ENCODE measurements at places on chromosomes 1 and 21.

DNA sequence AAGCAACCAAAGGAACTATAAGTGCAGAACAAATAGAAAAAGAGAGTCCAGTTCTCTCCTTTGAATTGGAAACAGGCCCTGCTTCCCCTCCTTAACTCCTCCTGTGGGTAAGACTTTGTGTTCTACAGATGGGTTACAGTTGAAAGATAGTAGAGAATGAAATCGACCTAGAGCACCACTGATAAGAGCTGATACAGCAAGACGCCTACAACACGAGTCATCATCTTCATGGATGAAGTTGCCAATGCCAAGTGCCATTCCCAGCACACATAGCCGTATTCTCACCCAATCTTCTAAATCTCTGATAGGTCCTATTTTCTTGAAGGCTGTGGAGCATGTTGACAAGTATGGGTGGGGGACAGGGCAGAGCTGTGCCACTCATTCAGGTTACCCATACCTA lies 99.8 kb upstream of the CAMK1G start:
- peak; percentile 29 for DNase-seq

DNA sequence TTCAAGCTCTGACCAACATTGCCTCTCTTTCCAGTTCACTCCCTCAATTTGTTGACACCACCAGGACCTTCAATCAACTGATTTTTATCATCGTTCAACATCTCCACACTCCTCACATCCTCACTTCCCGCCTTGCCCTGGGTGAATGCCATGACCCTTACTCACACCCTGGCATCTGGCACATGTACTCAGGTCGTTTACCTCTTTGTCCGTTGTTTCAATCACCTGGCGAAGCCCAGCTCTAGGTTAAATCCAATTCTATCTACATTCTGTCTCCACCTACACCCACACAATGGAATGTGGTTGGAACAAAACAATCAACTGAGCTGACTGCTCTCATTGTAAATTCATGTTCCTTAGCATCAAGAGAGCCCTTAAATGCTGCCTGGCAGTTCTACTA lies 24.2 kb upstream of the TBX15 start:
- DNase-seq: peak; percentile 11

- DNase-seq: no peak
Measured at GRCh38 chr1:119323216-119323982, 45.2 kb upstream of the HAO2 start.

GRCh38 chr21:43966946-43967512 lies 45.1 kb upstream of the TRAPPC10 start:
- no peak for DNase-seq

GRCh38 chr1:96840396-96840795 lies 118.8 kb downstream of the PTBP2 start:
- DNase-seq: no peak

GRCh38 chr1:162487241-162487640 lies 10.4 kb upstream of the UHMK1 start:
- no peak for DNase-seq

- DNase-seq: no peak
Measured at GRCh38 chr21:42423685-42424084, 20.0 kb downstream of the UBASH3A start.

- DNase-seq: no peak
Measured at GRCh38 chr1:100718581-100718980, 961 bp upstream of the VCAM1 start.

- peak; percentile 36 for DNase-seq
Measured at GRCh38 chr21:46661211-46661625, 25.7 kb downstream of the PRMT2 start.

DNA sequence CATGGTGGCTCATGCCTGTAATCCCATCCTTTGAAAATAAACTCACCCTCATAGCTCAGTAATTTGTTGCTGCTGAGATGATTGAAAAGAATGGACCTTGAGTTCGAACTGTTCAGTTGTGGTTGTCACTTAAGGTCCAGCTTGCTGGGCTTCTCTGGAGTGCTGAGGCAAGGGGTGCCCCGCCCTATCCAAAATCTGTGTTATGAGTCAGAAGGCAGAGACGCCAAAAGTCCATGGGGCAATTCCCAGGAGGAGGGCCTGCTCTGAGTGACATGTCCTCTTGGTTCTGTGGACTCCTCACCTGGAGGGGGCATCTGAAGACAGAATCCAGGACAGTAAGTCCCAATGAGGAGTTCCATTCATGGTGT lies 64.8 kb downstream of the MYOM3 start:
- DNase-seq: peak; percentile 94

GRCh38 chr1:9907441-9907840 lies 2.6 kb downstream of the CTNNBIP1 start:
- DNase-seq: no peak

DNA sequence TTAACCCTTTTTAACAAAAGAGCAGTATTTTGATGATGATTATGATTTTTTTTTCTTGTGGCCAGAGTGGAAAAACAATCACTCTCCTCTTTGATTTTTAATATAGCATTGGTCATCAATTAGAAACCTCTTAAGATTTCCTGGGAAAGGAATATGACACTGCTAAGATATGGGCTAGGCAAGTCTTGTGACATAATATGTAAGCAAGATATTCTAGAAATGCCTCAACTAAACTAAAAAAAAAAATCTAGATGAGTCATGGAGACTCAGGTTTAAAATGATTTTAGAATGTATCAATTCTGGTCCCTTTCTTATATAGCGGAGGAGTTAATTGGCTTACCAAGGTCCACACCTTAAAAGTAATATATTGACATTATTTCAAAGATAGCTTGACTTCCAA lies 60.3 kb upstream of the JUN start:
- DNase-seq: no peak

- DNase-seq: peak; percentile 45
Measured at GRCh38 chr1:164673584-164674214, 114.7 kb downstream of the PBX1 start.

DNA sequence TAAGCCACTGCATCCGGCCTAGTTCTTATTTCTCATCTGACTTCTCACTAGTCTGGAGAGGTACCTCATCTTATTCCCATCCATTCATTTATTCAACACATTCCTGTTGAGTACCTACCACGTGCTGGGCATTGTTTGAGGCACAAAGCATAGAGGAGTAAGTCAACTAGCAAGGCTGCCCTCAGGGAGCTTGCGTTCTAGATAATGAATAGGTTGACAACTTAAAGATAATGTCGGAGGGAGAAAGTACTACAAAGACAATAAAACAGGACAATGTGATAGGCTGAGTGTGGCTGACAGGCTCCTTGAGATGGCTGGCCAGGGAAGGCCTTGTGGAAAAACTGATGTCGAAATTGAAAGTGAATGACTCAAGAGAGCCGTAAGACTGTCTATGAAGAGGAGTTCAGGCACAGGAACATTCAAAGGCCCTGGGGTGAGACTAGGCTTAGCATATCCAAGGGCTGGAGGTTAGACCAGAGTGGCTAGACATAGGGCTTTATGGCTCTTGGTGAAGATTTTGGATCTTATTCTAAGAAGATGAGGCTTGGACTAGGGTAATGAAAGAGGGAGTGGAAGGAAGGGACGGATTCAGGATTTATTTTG lies 18.3 kb downstream of the SPATA21 start:
- peak; percentile 21 for DNase-seq

GRCh38 chr1:176552217-176552991 lies 89.4 kb downstream of the PAPPA2 start:
- DNase-seq: no peak

DNA sequence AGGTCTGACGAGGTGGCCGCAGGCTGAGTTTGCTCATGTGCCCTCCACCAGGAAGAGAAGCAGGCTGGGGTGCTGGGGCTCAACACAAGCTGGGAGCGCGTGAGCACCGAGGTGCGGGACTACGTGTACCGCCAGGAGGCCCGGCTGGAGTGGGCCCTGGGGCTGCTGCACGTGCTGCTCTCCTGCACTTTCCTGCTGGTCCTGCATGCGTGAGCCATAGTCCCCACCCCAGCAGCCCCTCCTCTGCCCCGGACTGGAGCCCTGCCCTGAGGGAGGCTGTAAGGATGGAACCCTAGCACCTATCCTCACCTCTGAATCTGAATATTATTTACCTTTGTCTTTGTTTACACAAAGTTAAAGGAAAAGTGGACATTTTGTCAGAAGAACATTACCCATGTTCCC lies 7.8 kb upstream of the ADAM15 start:
- DNase-seq: no peak

DNA sequence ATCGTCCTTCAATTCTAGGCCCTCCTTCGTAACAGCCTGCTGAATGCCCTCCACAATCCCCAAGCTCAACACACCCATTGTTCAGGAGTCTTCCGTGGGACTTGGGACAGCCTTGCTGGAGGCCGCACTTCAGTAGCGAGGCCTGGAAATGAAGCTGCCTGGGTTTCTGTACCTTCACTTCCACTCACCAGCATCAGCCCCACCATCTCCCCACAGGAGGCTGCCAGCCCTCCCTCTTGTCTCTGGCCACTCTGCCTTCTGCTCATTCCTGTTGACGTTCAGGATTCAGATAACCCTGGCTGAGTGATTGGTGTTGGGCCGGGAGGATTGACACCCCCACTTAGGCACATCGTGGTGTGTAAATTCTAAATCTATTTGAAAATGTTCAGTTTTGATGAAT lies 23.4 kb upstream of the CSF1 start:
- DNase-seq: no peak

DNA sequence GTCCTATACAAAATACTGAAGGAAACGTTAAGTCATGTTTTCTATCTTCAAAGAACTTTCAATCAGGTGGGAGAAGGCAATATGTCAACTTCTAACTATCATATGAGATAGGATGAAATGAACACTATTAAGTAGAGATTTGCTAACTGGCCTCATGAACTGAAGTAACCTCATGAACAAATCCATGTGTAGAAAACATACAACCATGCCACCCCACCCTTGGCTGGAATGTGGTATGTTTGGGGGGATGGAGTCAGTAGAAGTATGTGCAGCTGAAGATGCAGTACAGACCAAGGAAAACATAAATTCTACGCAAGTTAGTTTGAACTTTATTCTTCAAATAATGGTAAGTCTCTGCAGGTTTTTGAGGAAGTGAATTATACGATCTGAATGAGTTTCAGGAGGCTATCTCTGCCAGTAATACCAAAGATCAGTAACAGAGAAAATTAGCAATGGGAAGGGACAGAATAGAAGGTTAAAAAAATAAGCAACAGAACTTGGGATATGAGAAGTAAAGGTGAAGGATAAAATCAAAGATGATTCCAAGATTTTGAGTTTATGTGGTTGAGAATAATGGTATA lies 4.5 kb downstream of the TRMT1L start:
- no peak for DNase-seq

DNA sequence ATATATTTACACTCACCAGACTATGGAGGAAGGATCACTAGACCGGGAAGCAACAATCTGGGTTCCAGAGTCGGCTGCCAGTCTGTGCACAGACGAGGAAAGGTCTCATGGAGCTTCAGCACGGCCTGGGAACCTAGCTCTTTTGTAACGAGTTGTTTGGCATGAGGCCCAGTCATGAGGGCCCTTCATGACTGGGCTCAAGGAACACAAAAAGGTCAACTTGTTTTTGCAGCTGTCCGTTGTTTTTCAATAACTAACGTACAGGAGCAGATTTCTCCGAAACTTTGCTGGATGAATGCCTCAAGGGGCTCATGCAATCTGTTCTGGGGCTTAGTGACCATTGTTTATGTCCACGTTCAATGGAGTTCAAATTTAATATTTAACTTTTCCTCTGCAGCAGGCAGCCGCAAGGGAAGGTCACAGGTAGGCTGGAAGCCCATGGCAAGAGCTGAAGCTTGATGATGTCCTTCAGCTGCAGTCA lies 5.9 kb upstream of the STUM start:
- DNase-seq: no peak

DNA sequence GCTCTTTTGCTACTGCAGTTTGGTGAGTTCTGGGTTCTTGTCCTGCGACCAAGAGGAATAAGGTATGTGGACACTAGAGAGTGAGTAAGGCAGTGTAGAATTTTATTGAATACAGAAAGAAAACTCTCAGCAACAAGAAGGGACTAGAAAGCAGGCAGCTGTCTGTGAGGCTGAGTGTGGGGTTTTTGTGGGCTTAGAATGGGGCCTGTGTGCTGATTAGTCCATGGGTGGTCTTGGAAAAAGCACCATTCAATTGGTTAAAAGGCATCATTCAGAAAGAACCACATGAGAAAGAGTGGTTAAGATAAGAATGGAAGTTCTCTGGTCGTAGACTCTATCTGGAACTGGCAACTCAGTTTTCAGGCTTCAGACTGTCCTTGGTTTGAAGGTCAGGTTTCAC lies 298.8 kb downstream of the TGFB2 start:
- no peak for DNase-seq

DNA sequence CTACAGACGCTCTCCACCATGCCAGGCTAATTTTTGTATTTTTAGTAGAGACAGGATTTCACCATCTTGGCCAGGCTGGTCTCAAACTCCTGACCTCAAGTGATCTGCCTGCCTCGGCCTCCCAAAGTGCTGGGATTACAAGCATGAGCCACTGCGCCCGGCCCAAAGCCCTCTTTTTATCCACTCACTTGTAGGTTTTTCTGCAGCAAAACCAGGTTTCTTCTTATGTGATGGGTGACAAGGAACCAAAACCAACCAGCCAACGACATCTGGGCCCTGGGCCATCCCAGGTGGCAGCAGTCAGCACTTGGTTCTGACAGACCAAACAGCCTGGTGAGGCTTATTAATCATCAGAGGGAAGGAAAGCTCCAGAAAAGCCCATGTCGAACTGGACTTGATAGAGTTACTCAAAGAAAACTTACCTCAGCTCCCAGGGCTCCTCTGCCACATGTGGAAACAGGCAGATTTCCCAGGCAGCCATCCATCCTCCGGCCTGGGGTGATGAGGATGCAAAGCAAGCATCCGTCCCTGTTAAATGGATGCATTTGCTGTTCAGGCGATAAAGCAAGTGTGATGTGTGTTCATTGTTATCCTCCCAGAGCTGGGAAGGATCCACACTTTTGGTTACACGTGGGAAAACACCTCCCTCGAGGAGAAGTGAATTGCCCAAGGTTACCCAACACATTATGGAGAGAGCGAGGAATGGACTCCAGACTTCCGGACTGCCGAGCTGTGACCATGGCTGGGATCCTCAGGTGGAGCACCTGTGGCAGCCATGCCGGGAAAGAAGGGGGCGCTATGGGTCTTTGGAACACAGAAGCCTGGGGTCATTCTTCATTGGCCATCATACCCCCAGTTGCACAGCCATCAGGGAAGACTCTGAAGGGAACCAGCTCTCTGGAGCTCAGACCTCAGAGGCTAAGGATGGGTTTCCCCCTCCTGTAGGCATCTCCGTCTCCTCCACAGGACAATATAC lies 118.8 kb downstream of the HUNK start:
- DNase-seq: peak; percentile 6

GRCh38 chr1:117928881-117929342 lies 509 bp downstream of the GDAP2 start:
- peak; percentile 65 for DNase-seq

DNA sequence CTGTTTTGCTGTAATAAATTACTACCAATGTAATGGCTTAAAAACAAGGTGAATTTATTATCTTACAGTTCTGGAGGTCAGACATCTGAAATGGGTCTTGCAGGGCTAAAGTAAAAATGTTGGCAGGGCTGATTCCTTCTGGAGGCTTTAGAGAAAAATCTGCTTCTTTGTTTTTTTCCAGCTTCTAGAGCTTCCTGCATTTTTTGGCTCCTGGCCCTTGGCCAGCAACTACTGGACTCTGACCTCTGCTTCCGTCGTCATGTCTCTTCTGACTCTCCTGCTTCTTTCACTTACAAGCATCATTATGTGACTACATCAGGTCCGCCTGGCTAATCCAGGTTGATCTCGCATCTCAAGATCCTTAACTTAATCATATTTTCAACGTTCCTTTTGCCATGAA lies 350.9 kb downstream of the S1PR1 start:
- DNase-seq: peak; percentile 12

All from MCF 10A (cell line).